NT2/D1 (cell line): ENCODE measurements at places on chromosomes 11 and 22.

- no peak for DNase-seq
Observed at GRCh38 chr11:119145551-119145950, 3.3 kb upstream of the ABCG4 start.

- no peak for DNase-seq
Observed at GRCh38 chr11:103749158-103749557, 287.3 kb upstream of the DDI1 start.

GRCh38 chr22:21837248-21837979, 30.0 kb downstream of the MAPK1 start:
- DNase-seq, result peak; percentile 20

DNA sequence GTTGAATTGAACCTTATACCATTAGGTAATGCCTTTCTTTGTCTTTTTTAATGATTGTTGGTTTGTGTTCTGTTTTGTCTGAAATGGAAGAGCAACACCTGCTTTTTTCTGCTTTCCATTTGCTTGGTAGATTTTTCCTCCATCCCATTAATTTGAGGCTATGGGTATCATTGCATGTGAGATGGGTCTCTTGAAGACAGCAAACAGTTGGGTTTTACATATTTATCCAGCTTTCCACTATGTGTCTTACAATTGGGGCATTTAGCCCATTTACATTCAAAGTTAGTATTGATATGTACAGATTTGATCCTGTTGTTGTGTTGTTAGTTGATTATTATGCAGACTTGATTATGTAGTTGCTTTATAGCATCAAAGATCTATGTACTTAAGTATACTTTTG, 21.1 kb upstream of the RAB38 start:
- no peak for DNase-seq

GRCh38 chr22:22663861-22664800, 19.7 kb downstream of the GGTLC2 start:
- no peak for DNase-seq

GRCh38 chr11:14021738-14022137, 59.2 kb downstream of the SPON1 start:
- DNase-seq, result no peak

GRCh38 chr11:12727563-12728211, 53.5 kb downstream of the TEAD1 start:
- no peak for DNase-seq

DNA sequence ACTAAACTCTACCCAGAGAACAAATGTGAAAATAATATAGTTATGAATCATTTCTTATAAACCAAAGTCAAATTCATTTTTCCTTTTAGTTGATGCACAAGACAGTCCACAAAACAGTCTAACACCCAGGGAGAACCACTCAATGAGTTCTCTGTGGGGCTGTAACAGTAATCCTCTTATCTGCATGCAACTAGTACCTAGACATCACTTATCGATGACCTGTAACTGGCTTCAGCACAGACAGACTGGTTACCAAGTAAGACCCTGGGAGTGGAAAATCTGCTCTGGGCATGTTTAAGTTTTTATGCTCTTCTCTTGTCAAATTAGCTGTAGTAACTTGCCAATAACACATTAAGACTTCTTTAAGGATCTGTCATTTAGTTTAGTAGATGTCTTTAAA, 46.6 kb downstream of the PITPNB start:
- DNase-seq, result no peak

DNA sequence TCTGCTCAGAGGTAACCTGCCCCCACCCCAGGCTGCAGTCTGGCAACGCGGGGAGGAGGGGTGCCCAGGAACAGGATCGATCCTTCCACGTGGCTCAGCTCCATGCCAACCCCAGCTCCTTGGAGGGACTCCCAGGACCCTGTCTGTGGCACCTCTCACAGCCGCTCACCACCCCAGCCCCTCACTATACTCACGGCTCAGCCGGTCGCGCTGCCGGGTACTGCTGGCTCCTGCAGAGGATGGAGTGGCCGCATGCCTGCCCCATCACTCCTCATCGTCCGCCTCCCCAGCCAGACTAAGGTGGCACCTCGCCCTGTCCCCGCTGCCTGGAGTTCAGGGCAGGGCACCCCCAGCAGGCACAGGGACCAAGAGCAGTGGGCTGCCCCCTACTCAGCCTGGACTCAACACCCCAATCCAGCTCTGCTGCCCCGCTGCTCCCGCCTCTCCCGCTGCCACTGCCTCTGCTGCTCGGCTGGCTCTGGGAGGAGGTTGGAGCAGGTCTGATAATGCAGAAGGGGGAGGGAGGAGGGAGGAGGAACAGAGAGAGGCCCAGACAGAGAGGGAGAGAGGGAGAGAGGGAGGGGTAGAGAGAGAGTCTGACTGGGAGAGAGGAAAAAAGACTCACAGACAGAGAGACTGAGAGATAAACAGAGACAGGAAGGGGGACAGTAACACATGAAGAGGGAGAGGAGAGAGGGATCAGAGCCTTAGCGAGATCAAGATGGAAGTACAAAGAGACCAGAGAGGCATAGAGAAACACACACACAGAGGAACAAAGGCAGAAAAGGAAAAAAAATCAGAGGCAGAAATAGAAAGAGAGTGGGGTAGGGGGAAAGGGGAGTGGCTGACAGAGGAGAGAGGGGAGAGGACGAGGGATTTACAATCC, at the start of gene PDE2A:
Gene PDE2A (minus strand): TSS at position 480 of the 886 bp plus-strand sequence. CDS start 215 bp downstream, at position 265.
- peak; percentile 49 for DNase-seq

DNA sequence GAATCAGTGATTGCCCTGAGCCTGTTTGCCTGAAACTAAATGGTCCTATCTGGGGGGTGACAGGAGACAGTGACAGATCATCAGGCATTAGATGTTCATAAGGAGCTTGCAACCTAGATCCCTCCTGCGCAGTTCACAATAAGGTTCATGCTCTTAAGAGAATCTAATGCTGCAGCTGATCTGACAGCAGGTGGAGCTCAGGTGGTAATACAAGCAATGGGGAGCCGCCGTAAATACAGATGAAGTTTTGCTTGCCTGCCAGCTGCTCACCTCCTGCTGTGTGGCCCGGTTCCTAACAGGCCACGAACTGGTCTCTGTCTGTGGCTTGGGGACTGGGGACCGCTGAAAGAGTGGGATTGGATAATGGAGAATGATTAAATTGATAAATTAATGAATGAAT, 14.0 kb downstream of the NOX4 start:
- DNase-seq, result no peak

GRCh38 chr11:13423372-13423771, 39.6 kb downstream of the BTBD10 start:
- no peak for DNase-seq

GRCh38 chr22:49535126-49535525, 292.5 kb downstream of the BRD1 start:
- DNase-seq, result no peak

DNA sequence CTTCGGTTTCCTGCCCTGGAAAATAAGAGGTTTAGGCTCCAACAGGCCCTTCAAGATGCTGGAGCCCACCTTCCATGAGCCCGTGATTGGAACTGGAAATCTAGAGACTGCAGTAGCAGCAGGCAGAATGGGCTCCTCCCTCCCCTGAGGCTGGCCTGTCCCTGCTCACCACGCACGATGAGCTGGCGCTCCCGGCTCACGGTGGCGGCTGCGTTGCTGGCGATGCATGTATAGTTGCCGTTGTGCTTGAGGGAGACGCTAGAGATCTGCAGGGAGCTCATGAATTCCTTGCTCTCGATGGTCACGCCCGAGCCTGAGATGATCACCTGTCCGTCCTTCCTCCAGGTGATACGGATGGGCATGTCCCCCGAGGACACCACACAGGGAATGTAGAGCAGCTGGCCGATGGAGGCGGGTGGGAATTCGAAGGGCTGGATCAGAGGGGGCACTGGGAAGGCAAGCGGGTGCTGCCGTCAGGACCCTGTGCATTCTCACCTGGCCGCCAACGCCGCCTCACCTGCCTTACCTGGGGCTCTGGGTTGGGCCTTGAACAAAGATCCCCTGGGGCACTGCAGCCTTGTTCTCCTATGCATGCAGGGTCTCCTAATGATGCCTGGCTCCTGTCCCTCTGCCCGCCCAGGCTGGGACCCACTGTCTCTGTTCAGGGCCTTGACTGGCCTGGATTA, 177.8 kb downstream of the CEP164 start:
- no peak for DNase-seq
